NCI-H1092 (cell line): ENCODE measurements at places on chromosomes 13 and 19.

DNA sequence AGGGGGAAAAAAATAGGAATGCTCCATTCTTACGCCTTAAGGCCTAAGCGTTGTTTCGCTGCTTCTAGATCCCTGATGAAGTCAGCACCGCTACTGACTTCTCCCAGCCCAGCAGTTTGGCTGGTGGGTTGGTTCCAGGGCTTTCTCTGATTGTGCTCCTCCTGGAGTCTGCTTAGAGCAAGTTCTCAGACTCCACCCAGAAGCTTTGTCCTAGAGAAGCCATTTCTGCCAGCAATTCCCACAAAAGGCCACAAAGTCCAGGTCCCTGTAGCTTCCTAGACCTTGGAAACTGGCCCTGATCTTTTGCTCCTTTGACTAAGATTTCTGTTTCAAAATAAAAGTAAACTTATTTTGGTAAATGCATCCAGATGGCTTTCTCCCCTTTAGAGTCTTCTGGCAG lies 65.4 kb downstream of the KCTD12 start:
- DNase-seq: no peak

DNA sequence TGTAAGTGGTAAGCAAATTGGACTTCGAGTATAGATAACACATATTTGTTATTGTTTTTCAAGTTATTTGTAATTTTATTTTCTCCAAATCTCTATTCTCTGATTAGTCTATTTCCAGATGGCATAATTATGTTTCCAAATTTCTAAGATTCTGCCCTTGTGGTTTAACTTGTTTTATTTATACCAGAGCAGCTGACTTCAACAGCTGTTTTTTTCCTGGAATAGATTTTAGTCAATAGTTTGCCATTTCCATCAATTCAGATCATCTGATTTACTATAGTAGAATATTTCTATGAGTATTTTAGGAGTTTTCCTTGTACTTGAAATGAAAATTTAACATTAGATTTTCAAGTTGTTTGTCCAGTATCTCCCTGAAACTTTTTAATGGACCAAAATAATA lies 848.7 kb upstream of the MIR17HG start:
- DNase-seq: no peak

- no peak for DNase-seq
Observed at GRCh38 chr13:104944176-104944575, 1591.3 kb downstream of the EFNB2 start.

- peak; percentile 41 for DNase-seq
Observed at GRCh38 chr19:4567584-4568071, 8.1 kb upstream of the SEMA6B start.

DNA sequence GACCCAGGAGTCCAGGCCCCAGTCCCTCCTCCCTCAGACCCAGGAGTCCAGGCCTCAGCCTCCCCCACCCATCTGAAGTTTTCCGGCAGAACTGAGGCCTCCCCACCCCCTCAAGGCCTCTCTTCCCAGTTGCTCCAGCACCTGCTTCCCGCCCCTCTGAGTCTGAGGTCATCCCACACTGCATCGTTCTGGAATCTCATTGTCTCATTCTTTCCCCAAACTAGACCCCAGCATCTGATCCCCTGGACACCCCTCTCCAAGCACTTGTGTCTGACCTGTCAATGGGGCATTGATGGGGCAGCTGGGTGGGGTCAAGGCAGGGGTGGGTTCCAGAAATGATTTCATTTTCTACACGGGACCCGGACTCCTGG lies 793 bp upstream of the SBK2 start:
- no peak for DNase-seq

DNA sequence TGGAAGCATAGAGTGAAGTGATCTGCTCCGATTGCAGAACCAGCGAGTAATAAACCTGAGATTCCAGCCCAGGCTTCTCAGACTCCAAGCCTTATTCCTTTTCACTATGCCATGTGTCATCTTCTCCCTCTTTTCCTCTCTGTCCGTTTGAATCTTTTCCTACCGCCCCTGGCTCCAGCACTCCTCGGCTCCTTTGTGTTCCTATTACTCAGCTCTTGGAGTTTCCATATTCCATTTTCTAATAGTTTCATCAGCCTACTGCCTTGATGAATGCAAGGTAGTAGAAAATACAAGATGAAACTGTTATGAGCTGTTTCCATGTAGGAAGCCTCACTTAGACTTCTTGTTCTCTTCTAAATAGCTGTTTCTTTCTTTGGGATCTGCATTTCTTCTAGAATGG lies 138.6 kb downstream of the MYO16 start:
- no peak for DNase-seq

DNA sequence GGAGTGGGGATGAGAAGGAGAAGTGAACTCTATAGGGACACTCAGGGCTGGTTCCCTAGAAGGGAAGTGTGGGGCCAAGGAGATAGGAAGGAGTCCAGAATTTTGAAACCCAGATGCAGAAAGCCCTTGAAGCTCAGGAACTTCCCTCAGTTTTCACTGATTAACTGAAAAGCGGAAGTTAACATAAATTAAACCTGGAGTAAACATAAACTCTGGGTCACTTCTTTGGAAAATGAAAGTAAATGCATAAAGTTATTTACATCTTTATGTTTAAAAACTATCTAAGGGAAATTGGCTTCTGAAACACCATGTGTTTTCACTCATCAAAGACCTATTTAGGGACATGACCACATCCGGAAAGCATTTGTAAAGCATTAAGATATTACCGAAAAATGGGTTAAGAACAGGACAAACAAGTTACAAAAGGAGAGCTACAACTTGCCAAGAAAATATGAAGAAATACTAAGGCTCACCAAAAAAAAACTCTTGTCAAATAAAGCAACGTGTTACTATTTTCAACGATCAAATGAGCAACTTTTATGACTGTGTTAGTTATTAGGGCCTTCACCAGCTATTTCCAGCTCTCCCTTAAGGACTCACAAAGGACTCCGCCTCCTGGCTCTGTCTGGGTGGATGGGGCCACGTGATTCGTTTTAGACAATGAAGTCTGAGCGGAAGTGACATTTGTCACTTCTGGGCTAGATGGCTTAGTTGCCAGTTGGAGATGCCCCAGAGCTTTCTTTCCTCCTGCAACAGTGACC lies 439.1 kb upstream of the ZNF507 start:
- no peak for DNase-seq

GRCh38 chr19:5451494-5451893 lies 3.7 kb upstream of the ZNRF4 start:
- DNase-seq: no peak
